ENCODE measurements at places on chromosomes 6 and 20. TPM values are rescaled to one million over a fixed set of nuclear protein-coding genes. Genes with fewer than 3 reads are reported as not detected.

Gene FNDC11
- total RNA-seq, result 0.14 TPM

DNA sequence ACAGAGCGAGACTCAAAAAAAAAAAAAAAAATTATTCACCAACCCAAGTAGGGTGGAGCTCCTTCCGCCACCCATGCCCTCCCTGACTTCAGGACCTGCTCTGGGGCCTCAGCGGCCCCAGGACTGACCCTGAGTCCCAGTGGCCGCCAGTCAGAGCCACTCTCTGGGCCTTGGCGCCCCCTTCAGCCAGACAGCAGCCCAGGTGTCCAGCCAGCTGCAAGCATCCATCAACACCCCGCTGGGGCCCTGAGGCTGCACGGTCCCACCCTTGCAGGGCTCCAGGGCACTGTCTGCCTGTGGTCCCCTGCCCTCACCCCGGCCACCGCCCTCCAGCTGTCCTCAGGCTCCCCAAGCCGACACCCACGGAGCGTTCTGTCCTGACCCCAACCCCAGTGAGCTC lies 11.4 kb upstream of the KCNQ2 start:
- H3K4me1 ChIP-seq, result peaks cover 39% of the 10 kb centered on the region
- no peak for DNase-seq
- peak overlapping the region; percentile 50 for H3K27ac ChIP-seq
- H3K4me3 ChIP-seq, result no peak overlapping the region
- peaks cover 92% of the 10 kb centered on the region for H3K27me3 ChIP-seq
- peaks cover 8% of the 10 kb centered on the region for H3K36me3 ChIP-seq

Gene POU5F1
- total RNA-seq, result 0.69 TPM

GRCh38 chr6:56954403-56955170 lies at the start of gene BEND6:
Gene BEND6, plus strand, starts transcription at chr6:56955107. Its CDS starts 26,704 bp downstream, at chr6:56981811.
- DNase-seq, result no peak
- H3K4me3 ChIP-seq, result peak within 1 kb of the TSS; percentile 69
- H3K27me3 ChIP-seq, result peaks cover 14% of the 10 kb centered on the region
- H3K36me3 ChIP-seq, result no peaks in the 10 kb centered on the region
- H3K4me1 ChIP-seq, result peaks cover 25% of the 10 kb centered on the region

DNA sequence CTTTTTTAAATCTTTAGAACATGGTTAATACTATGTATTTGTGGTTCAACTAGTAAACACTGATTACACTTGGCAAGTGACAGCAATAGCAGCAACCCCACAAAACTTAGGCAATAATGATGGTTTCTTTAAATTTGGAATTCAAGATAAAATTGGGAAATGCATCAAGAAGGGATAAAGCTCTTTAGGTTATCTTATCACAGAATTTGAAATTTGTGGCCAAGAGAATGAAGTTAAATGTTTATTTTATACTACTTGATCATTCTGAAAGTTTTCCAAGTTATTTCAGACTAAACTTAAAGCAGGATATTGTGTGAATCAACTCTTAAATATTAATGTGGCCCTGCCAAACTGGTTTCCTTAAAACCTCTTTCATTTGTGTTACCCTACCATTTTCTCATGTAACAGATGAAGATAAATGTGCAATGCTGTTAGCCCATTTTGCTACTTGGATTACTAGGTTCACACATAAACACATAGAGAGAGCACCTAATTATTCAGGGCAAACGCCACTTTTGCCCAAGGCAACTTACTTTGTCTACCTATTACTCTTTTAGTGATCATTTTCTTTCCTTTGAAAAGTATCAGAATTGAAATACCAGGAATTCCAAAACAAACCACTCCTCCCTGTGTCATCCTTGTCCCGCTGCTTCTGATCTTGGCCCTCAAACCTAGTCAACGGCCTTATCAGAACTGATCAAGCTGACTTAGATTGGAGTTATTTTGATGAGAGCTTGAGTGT lies 186.7 kb upstream of the TENT5A start:
- no peak for DNase-seq
- peaks cover 18% of the 10 kb centered on the region for H3K4me1 ChIP-seq
- H3K27me3 ChIP-seq, result no peaks in the 10 kb centered on the region
- no peak overlapping the region for H3K4me3 ChIP-seq
- no peaks in the 10 kb centered on the region for H3K36me3 ChIP-seq
- no peak overlapping the region for H3K27ac ChIP-seq

DNA sequence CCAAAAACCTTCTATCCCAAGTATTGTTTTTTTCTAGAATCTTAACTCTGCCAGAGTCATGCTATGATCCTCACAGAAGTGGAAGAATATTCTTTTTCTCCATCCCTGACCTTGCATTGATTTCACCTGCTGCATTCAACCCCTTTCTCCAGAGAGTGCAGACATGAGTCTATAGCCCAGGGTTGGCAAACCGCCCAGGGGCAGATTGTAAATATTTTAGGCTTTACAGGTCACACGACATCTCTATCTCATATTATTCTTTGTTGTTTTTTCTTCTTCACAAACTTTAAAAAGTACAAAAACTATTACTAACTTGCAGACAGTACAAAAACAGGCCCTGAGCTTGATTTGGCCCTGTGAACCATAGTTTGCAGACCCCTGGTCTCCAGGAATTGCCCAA lies 112.1 kb upstream of the ASF1A start:
- no peaks in the 10 kb centered on the region for H3K36me3 ChIP-seq
- no peak for DNase-seq
- no peak overlapping the region for H3K27ac ChIP-seq
- H3K27me3 ChIP-seq, result no peaks in the 10 kb centered on the region
- H3K4me1 ChIP-seq, result peaks cover 17% of the 10 kb centered on the region
- H3K4me3 ChIP-seq, result no peak overlapping the region

Gene RCAN2
- total RNA-seq, result 312 TPM

DNA sequence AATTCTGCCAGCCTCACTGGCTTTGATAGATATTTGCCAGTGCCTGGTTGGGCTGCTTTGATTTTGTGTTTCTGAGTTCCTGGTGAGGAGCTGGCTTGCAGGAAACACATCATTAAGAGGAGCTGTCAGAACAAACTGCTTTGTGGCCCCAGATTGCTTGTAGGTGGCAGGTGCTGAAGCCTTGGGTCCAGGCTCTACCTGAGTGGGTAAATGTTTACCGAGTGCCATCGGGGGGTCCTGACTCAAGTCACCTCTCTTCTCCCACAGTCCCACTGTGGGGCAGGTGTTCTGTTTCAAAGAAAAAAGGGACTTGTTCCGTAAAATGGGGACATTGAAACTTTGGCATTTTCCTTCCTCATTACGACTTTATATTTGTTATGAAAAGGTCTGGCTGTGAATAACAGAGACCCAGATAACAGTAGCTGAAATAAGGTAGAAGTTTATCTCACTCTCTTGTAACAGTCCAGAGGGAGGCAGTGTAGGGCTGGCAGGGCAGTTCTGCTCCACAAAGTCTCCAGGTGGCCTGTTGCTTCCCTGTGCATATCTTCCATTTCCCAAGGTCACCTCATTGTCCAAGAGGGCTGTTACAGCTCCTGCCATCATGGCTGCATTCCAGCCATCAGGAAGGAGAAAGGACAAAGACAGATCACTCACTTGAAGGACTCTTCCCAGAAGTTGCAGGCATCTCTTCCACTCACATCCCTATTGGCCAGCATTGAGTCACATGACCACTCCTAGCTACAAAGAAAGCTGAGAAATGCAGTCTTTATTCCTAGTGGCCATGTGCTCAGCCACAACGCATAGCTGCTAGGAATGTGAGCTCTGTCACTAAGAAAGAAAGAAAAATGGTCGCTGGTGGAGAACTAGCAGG lies 149.9 kb upstream of the KCNG1 start:
- peaks cover 63% of the 10 kb centered on the region for H3K27me3 ChIP-seq
- H3K4me1 ChIP-seq, result no peaks in the 10 kb centered on the region
- no peak overlapping the region for H3K27ac ChIP-seq
- no peak for DNase-seq
- H3K36me3 ChIP-seq, result no peaks in the 10 kb centered on the region
